ENCODE measurements at places on chromosomes 12 and 14. TPM values are rescaled to one million over a fixed set of nuclear protein-coding genes. Genes with fewer than 3 reads are reported as not detected.

GRCh38 chr14:98466807-98467206 is 805.2 kb downstream of the BCL11B start:
- no peak for DNase-seq

DNA sequence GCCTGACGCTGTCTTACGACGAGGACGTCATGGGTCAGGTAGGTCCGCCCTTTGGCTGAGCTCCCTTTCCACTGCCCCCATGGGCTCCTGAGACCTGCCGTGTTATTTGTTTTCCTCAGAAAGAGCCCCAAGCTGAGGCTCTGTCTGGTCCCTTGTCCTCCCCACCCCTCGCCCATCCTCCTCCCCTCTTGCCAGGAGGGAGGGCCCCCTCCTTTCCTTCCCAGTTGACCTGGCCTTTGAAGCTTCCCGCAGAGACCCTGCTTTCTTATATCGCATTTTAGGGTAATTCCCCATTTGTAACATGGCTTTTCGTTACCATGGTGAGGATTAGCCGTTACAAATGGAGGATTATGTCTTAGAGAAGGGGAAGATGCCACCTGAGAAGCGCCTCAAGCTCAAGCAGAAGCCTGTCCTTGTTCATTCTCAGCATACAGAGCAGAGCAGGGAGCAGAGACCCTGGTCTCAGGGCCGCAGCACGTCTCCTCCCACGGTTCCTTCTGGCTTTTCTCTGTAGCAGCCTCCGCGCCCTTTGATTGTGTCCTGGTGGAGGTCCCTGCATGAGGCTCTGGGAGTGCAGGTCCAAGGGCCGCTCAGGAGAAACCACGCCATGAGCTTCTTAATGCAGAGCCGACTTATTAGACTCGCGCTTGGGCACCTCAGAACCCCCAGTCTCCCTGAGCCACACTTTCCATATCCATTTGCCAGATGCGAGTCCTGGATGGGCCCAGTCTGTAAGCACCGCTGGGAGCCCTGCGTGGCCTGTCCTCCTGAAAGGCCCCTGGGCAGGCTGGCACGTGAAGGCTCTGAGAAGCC is 47.2 kb downstream of the UBE3B start:
- no peak for DNase-seq

- DNase-seq = peak; percentile 84
Observed at GRCh38 chr14:71339650-71340415, 432.6 kb downstream of the PCNX1 start.

- no peak for DNase-seq
Observed at GRCh38 chr12:106416273-106416672, 58.7 kb downstream of the POLR3B start.

LRFN5 gene
- not detected for polyA plus RNA-seq
